ENCODE measurements at places on chromosomes 11 and 22. TPM values are rescaled to one million over a fixed set of nuclear protein-coding genes. Genes with fewer than 3 reads are reported as not detected.

MPPED2 gene
- 7.7 TPM for total RNA-seq

IL10RA gene
- total RNA-seq = 4.8 TPM

RAG2 gene
- 0.09 TPM for total RNA-seq

DNA sequence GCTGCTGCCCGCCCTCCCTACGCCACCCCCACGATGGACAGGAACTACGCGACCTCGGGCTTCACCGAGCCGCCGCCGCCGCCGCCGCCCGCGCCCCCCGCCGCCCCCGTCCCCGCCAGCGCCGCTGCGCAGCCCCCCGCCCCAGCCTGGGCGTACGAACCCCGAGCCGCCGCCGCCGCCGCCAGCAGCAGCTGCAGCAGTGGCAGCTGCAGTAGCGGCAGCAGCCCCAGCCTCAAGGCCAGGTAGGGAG lies 407 bp downstream of the QSER1 start:
- no peak for DNase-seq

- DNase-seq = no peak
Observed at GRCh38 chr22:45284705-45285262, at the start of gene UPK3A. UPK3A (plus strand) TSS chr22:45284949; CDS start chr22:45285014, 65 bp downstream.

DNA sequence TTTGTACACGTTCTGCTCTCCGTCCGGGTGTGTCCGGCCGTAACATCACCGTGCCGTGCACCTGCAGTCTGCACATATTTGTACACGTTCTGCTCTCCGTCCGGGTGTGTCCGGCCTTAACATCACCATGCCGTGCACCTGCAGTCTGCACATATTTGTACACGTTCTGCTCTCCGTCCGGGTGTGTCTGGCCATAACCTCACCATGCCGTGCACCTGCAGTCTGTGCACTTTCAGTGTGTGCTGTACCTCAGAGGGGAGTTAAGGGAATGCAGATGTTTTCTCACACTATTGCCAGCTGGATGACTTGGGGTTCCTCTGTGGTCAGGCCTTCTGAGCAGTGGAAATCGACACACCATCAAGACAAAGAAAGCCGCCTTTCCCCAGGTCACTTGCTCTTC lies 4.2 kb downstream of the TTLL8 start:
- no peak for DNase-seq

GRCh38 chr22:25201557-25202273 lies 2.1 kb downstream of the CRYBB3 start:
- no peak for DNase-seq

GRCh38 chr22:20083891-20084546 lies 4.0 kb downstream of the DGCR8 start:
- no peak for DNase-seq

DNA sequence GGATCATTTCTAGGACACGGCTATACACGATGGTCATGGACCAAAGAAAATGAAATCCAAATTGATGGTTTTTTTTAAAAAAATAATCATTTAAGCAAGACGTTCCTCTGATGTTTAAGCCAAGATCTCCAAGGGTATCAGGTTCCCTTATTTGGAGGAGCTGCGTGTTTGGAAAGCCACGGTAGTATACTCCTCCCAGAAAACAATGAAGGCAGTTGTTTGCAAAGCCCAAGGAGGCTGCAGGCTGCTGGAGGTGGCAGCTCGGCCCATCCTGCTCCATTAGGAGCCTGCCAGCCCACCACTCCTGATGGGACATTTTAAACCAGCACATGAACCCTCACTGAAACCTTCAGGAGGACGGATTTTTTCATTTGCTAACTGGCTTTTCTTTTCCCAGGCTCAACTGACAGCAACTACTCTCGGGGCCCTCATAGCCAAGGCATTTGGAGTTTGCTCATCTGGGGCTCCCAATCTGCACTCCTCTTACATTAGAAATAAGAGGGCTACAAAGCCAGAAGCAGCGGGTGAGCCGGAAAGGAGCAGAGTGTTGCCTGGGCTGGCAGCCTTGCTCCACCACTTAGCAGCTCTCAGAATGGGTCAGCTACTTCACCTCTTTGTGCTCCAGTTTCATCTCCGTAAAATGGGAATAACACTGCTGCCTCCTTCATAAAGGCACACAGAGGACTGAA lies 58.4 kb downstream of the ABTB2 start:
- DNase-seq = peak; percentile 71

DNA sequence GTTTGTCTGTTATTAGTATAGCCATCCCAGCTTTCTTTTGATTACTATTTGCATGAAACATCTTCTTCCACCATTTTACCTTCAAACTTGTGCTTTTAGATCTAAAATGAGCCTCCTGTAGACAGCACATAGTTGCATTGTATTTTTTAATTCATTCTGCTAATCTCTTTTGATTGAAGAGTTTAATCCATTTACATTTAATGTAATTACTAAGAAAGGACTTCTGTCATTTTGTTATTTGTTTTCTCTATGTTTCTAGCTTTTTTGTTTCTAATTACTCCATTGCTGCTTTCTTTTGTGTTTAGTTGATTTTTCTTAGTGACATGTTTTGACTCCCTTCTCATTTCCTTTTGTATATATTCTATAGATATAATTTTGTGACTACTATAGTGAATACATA lies 43.7 kb upstream of the ZBTB44 start:
- DNase-seq = no peak

DNA sequence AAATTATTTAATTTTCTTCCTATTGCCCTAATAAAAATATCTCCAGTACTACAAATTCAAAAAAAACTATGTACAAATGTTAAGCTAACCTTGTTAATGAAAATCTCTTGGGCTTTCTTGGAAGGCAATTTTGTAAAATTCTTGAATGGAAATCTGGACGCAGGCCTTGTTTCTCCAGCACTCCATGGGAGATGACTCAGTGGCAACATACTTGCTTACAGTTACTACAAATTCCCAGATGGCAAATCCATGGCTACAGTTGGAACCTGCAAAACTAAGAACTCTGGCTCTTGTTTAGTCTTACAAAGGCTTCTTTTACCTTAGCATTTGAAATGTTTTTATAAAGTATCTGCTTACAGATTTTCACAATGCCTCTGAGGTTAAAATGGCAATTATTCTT lies 725.2 kb downstream of the DLG2 start:
- peak; percentile 91 for DNase-seq

GRCh38 chr22:39388261-39389011 lies 11.1 kb upstream of the TAB1 start:
- DNase-seq = peak; percentile 90

DNA sequence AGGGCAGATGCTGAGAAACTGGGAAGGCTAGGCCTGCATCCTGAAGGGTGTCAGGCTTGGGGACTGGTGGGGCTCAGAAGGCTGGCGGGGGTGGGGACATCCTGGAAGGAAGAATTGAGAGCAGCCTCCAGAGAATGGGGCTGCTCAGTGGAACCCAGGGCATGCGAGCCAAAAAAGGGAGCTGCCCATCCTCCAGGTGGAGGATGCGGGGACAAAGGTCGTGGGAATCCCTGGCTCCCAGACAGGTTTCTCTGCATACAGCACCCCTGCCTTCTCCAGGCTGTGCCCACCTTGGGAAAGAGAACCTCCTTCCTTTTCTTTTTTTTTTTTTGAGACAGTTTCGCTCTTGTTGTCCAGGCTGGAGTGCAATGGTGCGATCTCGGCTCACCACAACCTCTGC lies 40.9 kb upstream of the ARFGAP3 start:
- no peak for DNase-seq

DNA sequence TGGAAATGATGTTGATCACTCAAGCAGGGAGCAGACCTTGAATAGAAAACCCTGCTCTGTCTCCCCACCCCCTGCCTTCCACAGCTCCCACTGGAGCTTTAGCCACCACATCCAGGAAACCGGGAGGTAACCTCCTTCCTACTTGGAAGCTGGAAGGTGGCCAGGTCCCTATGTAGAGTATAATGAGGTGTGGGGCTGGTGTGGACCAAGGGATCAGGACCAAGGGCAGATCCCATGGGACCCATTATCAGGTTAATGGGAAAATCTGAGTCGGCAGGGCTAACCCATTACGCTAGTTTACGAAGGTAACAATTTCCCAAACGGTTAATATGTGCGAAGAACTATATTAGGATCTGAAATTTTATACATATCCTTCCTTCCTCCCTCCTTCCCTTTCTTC lies 321.9 kb downstream of the MIAT start:
- peak; percentile 26 for DNase-seq

DNA sequence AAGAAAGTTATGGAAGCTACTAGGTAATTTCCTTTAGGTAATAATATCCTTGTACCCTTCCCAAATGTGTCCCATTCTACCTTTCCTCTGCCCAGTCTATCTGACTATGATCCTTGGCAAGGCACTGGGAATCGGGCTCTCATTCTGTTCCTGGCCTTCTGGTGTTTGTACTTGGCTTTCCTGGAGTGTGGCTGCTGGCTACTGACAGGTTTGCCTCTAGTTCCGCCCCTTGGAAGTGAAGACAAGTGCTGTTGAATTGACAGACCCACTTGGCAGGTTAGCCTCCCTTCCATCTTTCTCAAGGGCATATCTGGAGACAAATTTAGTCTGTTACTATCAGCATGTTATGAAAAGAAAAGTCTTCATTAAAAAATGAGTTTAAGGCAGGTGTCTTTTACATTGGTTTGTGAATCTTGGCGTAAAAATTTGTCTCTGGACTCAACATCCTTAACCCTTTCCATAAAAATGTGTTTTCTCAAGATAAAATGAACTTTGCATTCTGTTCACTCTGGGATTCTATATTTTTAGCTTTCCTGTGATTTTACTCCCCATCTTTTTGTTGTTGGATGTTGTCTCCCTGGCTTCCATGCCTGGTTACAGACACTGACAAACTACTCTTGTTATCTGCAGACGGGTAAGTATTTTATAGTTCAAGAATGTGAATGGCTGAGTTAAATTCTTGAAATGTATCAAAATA lies 287.4 kb upstream of the PDGFD start:
- DNase-seq = peak; percentile 72
